ENCODE measurements at places on chromosomes 5 and 9.
A peak's percentile ranks its signal among the peaks of the same experiment; 100 is the strongest.

- no peak for DNase-seq
Measured at GRCh38 chr5:40409601-40410000, 270.1 kb upstream of the PTGER4 start.

DNA sequence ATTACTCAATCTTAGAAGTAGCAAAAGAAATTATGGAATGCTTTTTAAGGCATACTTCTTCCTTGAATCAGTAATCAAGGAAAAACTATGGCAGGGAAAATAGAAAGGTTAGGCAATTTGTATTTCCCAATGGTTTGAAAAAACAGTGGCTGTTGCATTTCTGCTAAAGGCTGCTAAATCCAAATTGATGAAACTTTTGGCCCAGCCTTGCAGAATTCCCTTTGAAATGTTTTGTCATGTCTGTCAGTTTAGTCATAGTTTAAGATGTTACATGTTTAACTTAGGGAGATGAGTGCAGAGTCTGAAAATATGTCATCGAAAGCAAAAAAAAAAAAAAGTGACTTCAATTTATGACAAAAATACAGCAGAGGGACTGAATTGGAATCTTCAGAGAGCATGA, 878.9 kb upstream of the WWC1 start:
- no peak for DNase-seq

DNA sequence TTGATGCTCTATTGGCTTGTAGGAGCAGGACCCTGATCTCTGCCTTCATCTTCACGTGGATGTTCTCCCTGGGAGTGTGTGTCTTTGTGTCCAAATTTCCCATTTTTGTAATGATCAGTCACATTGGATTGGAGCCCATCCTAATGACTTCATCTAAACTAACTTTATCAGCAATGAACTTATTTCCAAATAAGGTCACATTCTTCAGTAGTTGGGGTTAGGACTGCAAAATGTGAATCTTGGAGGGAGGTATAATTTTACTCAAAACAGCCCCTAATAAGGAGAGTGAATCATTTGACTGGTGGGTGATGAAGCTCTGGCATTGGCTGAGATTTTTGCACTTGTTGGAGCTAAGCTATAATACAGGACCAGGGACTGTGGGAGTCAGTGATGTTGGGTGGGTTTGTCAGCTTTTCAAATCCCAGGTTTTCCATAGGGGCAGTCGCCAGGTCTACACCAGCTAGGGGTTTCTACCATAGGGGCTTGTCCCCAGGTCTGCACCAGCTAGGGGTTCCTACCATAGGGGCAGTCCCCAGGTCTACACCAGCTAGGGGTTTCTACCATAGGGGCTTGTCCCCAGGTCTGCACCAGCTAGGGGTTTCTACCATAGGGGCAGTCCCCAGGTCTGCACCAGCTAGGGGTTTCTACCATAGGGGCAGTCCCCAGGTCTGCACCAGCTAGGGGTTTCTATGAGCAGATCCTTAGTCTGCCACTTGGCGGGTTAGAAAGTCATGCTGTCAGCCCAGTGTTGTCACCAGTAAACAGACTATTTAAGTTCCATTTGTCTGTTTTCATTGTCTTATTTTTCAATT, 382.6 kb upstream of the DAP start:
- DNase-seq, result no peak

- no peak for DNase-seq
Measured at GRCh38 chr5:44199408-44199807, 189.8 kb downstream of the FGF10 start.

GRCh38 chr9:34292552-34292951, 36.5 kb downstream of the KIF24 start:
- DNase-seq, result no peak

DNA sequence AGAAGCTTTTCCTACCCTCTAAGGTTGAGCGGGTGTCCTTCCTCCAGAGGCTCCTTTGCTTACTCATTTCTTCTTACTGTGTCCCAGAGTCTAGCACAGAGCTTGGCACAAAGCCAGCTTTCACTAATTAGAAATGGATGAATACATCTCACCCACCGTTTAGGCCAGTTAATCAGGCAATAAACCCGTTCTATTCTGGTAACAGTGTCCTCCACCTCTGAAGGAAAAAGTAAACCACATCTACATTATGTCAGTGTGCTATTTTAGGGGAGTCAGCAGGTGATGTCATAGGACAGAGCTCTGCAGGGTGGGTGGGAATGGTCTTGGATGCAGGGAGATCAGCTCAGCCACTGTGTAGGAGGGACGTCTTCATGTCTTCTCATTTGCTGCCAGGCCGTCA, 109.2 kb downstream of the OSTF1 start:
- peak; percentile 30 for DNase-seq

- DNase-seq, result no peak
Measured at GRCh38 chr9:113386571-113387393, 10.0 kb upstream of the HDHD3 start.

DNA sequence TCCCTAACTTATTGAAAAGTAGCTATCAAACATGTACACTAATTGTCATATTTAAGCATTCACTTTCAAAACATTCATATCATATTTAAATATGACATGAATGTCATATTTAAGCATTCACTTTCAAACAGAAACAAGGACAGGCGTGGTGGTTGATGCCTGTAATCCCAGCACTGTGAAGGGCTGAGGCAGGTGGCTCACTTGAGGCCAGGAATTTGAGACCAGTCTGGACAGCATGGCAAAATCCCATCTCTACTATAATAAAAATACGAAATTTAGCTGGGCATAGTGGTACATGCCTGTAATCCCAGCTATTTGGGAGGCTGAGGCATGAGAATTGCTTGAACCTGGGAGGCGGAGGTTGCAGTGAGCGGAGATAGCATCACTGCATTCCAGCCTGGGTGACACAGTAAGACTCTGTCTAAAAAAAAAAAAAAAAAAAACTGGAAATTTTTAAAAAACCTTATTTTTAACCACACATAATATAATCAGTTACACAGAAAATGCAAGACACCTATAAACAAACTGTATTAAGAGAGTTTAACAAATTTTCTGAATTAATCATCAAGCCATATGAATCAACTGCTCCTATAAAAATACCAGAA, 88.1 kb downstream of the LPAR1 start:
- peak; percentile 52 for DNase-seq

DNA sequence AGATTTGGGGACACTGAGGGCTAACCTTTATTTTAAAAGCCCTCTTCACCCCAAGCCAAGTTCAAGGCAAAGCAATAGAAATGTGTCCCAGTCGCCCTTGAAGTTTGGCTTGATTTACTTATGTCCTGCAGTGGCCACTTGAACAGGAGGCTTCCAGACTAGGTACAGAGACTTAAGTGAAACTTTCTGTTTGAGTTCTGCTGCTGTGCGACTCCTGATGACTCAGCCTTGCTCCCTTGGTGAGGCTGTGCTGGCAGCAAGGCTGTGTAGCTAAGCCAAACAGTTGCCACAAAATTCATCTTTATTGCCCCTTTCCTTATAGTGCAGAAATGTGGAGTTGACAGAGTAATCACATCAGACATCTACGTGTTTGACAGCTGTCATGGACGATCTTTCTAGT, 68.8 kb upstream of the NTRK2 start:
- no peak for DNase-seq

DNA sequence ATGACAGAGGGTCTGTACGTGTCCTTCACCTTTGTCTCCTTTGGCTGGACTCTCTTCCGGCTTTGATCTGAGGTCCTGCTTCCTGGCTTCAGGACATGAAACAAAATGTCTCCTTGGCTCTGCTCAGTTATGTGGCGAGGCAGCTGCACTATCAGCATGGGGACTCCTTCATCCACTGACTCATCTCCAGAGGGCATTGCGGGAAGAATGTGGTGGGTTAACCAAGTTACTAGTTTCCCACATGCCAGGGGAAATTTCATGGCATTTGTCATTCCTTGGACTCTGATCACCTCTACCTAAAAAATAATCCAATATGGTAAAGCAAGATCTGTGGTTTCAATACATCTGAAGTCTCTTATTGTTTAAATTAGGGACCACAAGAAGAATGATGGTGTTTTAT, 259.7 kb downstream of the MED10 start:
- no peak for DNase-seq

DNA sequence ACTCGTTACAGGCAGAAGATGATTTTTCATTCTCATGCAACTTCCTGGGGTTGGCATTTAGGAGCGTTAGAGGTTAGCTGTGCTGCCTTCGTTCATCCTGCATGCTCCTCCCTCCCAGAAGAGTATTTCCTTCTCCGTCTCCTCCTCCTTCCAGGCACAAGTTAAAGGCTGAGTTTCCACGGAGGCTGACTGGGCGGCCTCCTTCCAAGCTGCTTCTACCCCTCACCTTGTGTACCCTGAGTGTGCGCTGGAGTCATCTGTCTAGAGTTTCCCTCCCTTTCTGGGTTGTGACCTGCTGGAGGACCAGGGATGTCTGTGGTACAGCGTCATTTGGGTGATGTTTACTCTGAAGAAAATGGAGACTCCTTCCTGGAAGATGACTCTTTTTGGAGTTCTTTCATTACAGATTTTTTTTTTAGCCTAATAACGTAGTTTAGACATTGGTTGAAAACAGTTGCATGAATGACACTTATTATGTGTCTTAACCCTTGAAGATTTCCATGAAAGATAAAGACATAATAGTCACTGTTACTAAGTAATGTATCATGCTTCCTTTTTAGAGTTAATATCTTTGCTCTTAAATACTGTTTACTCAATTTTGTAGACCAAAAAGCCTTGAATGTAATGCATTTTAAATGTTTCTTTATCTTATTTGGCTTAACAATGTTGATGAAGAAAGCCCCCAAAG, 146.9 kb downstream of the TENT4A start:
- no peak for DNase-seq

DNA sequence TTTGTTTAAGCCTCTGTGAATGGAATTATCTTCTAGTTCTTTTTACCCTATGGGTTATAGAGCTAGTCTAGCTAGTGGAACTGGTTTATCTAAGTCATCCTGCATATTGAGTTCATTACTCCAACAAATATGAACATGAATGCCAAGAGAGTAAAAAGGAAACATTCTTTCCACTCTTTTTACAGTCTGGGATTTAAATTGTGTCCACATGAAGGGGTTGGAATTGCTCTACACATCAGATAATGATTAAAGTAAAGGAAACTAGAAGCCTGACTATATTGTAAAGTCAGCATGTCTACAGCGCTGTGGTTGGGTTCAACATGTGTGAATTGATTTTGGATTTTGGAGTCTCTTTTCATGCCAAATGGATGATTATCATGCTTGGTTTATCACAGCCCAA, 173.1 kb downstream of the CCDC171 start:
- DNase-seq, result no peak

DNA sequence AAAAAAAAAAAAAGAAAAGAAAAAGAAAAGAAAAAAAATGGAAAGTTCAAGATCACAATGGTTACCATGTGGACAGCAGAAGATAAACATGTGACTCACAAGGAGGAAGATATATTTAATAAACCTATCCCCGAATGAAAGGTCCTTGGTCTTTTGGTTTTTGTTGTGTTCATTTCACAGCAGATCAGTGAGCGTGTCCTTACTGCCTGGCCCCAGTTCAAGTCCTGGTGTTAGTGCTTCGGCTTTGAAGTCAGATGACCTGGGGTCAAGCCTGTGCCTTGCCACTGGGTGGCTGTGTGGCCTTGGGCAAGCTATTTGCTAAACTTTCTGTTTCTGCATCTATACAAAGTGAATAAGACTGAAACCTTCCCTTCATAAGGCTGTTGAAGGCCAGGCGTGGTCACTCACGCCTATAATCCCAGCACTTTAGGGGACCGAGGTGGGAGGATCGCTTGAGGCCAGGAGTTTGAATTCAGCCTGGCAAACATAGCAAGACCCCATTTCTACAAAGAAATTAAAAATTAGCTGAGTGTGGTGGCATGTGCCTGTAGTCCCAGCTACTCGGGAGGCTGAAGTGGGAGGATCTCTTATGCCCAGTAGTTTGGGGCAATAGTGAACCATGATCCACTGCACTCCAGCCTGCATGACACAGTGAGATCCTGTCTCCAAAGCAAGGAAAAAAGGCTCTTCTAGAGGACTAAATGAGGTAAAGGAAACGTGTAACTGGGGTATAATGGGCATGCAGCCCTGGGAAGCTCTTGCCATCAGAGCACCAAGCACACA, 94.5 kb upstream of the SPATA31D4 start:
- DNase-seq, result peak; percentile 46

DNA sequence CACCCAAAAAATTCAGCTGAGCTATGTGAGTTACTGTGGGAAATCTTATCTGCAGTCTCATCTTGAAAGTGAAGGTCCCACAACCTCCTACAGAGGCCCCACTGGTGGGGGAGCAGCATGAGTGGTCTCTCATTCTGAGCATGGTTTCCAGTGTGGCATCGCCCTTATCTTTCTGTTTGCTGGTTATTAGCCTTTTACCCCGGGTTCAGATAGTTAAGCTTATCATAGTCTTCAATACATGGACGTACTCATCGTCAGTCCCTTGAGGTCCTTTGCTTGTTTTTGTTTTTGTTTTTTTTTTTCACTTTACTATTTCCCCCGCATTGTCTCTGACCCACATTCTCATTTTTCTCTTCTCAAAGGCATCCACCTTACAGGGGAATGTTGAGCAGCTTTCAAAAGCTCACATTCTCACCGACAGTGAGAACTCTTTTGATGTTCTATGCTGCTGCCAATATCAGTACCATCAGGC, 7.7 kb upstream of the HAVCR2 start:
- DNase-seq, result no peak

GRCh38 chr9:131481441-131482342, 21.0 kb upstream of the POMT1 start:
- DNase-seq, result no peak

DNA sequence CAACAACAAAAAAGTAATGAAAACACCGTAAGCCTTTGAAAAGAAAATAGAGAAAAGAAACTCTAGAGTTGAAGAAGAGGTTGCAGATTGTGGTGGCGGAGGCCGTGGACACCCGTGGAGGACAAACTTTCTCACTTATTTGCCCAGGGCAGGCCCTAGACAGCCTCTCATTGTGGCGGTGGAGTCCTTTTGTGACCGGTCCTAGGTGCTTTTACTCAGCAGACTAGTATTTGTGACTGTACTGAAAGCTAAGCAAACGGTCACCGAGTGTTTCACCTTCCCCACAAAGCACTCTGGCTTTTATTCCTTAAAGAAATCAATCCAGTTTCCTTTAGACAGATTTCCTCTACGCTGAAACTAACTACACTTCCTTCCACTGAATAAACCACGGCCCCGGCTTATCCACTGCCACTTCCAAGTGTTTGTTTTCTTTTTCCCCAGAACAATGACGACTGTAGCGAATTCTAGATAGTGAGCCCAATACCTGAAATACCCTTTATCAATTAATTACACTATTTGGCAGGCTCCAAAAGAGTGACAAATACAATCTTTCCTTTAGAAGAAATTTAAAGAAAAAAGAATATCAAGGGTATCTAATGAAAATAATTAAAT, 210.2 kb upstream of the TARS1 start:
- no peak for DNase-seq

GRCh38 chr5:91361055-91361701, 21.9 kb downstream of the ARRDC3 start:
- DNase-seq, result peak; percentile 60

GRCh38 chr5:154764967-154765366, 9.8 kb downstream of the LARP1 start:
- DNase-seq, result no peak
